ENCODE measurements at places on chromosomes 12 and 14.

DNA sequence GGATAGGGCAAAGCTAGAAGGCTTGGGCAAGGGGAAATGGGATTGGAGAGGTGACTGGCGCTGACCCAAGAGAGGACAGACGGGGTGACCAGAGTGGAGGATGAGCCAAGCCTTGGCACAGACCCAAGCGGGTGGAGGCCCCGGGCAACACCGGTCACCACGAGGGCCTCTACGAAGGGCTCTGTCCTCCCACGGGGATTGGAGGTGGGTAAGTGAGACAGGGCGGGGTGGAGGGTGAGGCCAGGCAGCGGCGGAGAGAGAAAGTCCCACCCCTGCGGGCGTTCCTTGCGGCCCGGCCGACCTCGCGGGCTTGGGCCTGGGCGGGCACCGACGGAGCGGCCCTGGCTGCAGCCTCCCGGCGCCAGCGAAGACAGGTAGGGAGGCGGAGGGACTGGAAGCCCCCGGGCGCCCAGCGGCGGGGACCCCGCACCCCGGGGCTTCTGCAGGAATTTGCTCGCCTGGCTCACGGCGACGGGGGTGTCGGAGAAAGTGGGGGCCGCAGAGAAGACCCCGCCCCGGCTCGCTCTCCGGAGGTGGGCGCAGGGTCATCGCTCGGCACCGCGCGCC lies at the start of gene PAPLN:
TSS of gene PAPLN (plus strand) at position 288 of the 567 bp plus-strand sequence. CDS start 2,273 bp downstream, outside the sequence.
- no peak for DNase-seq

GRCh38 chr12:92144631-92145480 lies 790 bp downstream of the BTG1 start:
- no peak for DNase-seq

- DNase-seq = no peak
These were observed 9.1 kb upstream of the RPAP3 start for GRCh38 chr12:47714826-47715386.

- no peak for DNase-seq
These were observed 38.9 kb downstream of the TEAD4 start for GRCh38 chr12:2997989-2998670.

- no peak for DNase-seq
These were observed 65.0 kb downstream of the NUMB start for GRCh38 chr14:73393375-73393774.

- DNase-seq = no peak
These were observed 452.6 kb downstream of the PCNX1 start for GRCh38 chr14:71359823-71360222.

DNA sequence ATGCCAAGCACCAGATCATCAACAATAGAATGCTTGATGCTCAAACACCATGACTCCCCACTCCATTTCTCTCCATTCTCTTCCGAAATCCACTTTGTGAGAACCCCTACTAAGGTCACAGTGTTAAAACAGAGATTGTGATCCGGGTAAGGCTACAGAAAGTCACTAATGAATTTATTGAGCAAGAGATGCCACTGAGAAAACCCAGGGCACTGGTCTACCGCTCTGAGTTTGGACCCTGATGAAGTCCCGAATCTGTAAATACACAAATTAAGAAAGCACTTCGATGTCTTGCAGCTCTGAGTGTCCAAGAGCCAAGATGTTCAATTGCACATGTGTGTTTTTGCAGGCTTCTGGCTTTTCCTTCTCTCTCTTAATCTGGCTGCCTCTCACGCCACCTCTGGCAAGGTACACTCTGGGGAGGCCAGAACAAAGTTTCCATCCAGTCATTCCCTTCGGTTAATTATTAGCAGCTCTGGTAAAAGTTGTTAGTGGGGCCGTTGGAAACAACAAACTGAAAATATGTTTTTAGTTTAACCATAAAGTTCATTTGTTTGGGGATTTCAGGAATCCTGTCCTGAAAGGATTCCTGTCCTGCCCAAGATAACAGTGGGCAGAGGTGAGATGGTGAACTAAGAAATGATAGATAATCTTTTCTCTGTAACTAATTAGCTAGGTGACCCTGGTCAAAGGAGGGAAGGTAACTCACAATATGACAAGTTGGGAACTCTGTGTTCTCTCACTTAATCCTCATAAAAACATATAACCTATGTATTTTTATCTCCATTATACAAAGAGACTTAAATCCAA lies 75.4 kb downstream of the BTG1 start:
- no peak for DNase-seq

GRCh38 chr14:52563120-52563519 lies 10.5 kb downstream of the GPR137C start:
- no peak for DNase-seq

DNA sequence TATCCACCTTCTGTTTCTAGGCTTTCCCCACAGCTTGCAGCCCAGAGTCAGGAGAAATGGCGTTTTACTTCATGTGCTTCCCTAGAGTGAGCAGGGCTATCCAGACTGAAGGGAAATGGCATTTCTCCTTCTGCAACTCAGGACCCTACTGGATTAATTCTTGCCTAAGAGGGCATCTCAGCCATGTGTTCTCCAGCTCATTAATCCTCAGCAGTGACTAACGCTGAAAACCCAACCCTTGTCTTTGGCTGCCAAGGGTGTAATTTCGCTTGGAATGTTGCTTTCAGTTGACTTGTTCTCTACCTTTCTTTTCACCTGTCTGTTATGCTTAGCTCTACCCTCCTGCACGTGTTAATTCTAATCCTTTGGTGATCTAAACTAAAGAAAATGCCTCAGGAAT lies 21.0 kb upstream of the EMP1 start:
- DNase-seq = no peak
